Fibroblast of pulmonary artery (primary cell): ENCODE measurements at places on chromosomes 16 and 17.

- no peak for DNase-seq
Observed at GRCh38 chr17:80585890-80586845, 41.5 kb downstream of the RPTOR start.

DNA sequence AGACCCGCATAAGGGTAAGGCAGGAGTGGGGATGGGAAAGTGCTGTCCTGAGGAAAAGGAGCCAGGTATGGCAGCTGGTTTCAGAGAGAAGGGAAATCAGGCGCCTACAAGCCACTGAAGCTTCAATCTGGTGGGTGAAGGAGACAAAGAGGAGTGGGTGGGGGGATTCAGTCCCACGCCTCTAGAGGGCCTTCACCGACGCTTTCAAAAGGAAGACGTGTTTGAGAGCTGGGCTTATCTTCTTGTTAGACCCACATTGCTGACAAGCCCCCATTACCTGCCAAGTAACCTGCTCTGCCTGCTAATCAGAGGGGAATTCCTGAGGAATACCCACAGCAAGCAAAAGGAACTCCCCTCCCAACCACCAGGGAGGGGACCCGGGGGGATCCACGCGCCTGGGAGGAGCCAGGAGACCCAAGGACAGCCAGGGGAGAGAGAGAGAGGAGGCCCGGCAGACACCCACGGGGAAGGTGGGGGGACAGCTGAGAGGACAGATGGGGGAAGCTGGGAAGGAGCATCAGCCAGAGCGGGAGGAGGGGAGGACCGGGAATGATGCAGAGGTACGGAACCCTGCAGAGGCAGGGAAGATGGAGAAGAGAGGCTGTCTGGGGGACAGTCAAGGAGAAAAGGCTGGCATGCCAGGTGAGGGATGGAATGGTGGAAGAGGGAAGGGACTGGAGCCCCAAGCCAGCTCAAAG, 1.0 kb downstream of the MTMR4 start:
- no peak for DNase-seq

- no peak for DNase-seq
Observed at GRCh38 chr17:9898812-9899211, 6.3 kb downstream of the RCVRN start.

GRCh38 chr17:43587647-43588046, 41.5 kb upstream of the ETV4 start:
- no peak for DNase-seq

- DNase-seq: no peak
Observed at GRCh38 chr17:28675980-28676379, 14.0 kb downstream of the SUPT6H start.

DNA sequence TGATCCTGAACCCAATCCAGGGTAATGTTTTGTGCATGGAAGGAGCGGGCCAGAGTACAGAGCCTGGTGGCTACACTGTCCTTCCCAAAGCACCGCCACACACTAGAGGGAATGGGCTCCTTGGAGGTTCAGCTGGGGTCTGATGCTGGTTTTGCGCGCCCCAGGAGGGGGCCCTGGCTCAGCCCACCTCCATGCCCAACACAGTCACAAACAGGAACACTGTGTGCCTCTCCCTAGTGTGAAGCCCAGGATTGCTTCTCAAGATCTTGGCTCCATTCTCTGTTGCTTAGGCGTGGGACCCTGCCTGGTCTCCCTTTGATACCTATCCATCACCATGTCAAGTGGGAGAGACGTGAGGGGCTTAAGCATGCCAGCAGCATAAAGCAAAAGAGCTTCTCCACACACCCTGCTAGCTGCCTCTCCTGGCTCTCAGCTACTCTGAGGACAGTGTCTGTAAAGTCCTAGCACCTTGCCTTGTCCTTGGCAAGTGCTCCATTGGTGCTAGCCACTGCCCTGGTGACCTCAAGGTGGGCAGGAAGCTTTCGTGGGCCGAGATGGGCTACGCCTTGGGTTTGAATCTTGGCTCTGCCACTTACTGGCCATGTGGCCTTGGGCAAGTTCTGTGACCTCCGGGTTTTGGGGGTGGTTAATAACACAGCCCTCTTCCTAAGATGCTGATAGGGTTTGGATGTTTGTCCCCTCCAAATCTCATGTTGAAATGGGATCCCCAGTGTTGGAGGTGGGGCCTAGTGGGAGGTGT, 122.2 kb downstream of the C16orf78 start:
- no peak for DNase-seq

DNA sequence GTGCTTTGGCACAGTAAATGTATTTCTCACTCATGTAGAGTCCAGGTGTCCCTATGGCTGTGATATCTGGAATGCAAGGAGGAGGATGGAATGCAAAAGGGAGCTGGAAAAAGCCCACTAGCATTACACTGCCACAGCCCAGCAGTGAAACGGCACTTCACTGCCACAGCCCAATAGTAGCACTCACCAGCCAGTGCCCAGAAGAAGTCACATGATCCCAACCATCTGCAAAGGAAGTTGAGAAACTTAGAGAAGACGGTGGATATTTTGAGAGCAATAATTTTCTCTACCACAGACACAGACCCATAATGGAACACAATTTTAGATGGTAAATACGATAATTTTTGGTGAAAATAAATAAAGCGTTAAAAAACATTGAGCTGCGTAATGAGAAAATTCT, 51.8 kb downstream of the C16orf82 start:
- no peak for DNase-seq

- DNase-seq: no peak
Observed at GRCh38 chr16:62832214-62832613, 796.0 kb upstream of the CDH8 start.

DNA sequence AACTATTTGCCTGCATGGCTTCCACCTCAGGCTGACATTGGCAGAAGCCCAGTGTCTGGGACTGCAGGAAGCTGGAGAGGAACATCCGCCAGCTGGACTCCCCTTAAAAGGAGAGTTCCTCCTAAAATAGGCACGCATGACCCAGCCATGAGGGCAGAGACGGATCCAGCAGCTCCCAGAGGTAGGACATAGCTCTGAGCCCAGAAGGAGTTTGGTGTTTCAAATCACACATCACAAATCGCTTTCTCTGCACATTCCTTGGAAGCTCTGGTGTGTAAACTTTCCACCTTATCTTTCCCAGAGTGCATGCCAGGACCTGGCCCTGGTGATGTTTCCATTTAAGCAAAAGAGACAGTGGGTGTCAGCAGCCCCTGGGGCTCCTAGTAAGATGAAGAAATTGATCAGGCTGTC, 231.1 kb upstream of the CDH5 start:
- DNase-seq: no peak

- no peak for DNase-seq
Observed at GRCh38 chr16:89184933-89185794, 13.6 kb downstream of the CDH15 start.

DNA sequence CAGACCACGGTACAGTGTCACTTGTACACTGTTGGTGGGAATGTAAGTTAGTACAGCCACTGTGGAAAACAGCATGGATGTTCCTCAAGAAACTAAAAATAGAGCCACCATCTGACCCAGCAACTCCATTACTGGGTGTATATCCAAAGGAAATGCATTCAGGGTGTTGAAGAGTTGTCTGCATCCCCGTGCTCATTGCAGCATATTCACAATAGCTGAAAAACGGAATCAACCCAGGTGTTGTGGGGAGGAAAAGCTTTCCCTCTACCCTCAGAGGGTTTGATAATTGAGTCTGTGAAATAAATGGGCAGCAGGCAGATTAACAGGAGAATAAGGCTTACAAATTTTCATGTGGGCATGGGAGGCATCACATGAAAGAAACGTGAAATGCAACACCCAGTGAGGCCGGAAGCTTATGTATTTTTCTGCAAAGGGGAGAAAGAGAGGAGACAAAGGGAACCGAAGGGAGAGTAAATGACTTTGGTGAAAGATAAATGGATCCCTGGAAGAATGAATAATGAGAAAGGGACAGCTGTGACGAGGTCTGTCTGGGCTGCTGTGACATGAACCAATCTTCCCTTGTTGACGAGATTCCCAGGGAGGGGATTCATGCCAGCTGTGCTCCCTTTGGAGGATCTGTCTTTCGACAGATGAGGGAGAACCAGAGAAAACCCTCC, 106.2 kb downstream of the KCNJ12 start:
- no peak for DNase-seq

GRCh38 chr17:52027081-52027480, 131.4 kb downstream of the CA10 start:
- DNase-seq: no peak

GRCh38 chr17:45946841-45947256, 52.2 kb upstream of the STH start:
- peak; percentile 12 for DNase-seq

GRCh38 chr17:64777415-64778239, 115.5 kb upstream of the SMURF2 start:
- no peak for DNase-seq

- DNase-seq: no peak
Observed at GRCh38 chr17:50517504-50518383, 9.5 kb downstream of the MYCBPAP start.
